Kidney tubule cell (primary cell): ENCODE measurements at places on chromosomes 6 and 20.

- no peak for DNase-seq
Observed at GRCh38 chr6:142746524-142746923, 198.5 kb downstream of the HIVEP2 start.

- DNase-seq: peak; percentile 83
Observed at GRCh38 chr6:165662749-165663376, at the start of gene PDE10A. TSS of gene PDE10A (minus strand) at chr6:165663241. CDS start at chr6:165662811, 430 bp downstream.

DNA sequence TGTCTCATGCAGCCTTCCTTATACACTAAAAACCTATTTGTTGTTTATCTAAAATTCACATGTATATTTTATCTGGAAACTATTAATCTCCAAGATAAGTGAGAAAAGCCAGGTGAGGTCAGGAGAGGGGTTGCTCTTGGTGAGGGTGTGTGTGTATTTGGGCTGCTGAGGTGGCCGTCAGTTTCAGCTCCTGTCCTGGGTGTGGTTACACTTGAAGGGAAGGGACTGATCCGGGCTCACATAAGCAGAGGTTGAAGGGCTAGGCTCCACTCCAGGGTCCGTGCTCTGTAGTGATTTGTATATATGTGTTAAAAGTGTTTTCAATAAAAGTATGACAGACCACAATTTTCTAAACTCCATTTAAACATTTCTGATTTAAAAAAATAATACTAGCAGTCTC, 13.5 kb upstream of the SNAI1 start:
- DNase-seq: no peak

GRCh38 chr6:14711056-14711703, 534.7 kb upstream of the JARID2 start:
- DNase-seq: peak; percentile 88

- no peak for DNase-seq
Observed at GRCh38 chr6:55853008-55854001, 22.1 kb downstream of the BMP5 start.

- no peak for DNase-seq
Observed at GRCh38 chr6:53433261-53433950, 84.7 kb upstream of the ELOVL5 start.

- no peak for DNase-seq
Observed at GRCh38 chr20:4894981-4895381, 106.3 kb downstream of the SLC23A2 start.

DNA sequence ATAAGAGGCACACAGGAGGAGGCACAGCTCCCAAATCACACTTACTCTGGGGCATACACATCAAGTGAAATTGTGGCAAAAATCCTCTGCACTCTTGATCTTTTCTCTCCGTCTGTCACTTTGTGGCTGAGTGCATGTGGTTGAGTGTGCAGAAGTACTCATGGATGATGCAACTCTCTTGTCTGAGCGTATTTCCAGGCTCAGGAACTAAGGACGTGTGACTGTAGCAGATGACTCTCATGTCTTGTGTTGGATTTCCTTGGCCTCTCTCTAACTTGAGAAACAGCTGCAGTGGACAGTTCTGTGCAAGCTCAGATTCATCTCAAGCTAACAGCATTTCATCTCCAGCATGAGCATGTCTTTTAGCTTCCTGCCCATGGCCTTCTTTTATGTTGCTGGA, 245.4 kb upstream of the FLRT3 start:
- peak; percentile 47 for DNase-seq

- no peak for DNase-seq
Observed at GRCh38 chr6:25052181-25052580, 116.4 kb upstream of the RIPOR2 start.

DNA sequence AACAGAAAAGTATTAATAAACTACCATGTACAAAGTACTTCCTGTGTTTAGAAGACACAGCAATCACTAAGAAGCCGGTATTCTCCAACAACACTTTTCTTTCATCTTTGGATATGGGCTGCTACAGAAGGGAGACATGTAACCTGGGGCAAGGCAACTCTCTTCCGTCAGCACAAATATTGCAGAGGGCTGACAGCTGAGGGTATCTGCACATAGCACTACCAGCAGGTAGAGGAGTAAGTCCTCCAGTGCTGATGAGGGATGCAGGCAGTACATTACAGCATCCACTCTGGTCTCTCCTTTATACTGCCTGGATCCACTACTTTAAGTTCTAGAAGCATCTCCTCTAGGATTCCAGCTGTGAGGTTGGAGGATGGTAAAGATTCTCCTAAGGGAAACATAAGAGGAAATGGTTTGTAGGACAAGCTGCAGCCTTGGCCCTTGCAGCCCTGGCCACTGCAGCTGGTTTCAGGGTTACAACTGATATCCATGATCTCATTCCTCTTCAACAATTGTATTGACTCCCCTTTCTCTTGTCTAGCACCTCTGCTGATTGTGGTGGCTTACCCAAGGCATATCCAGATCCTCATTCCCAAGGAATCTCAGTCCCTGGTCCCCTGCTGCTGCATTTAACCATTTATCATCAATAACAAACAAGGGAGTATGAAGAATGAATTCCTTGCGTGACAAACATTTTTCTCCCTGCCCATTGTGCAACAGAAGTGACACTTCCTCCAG, 110.7 kb upstream of the ADGRF1 start:
- DNase-seq: peak; percentile 42

DNA sequence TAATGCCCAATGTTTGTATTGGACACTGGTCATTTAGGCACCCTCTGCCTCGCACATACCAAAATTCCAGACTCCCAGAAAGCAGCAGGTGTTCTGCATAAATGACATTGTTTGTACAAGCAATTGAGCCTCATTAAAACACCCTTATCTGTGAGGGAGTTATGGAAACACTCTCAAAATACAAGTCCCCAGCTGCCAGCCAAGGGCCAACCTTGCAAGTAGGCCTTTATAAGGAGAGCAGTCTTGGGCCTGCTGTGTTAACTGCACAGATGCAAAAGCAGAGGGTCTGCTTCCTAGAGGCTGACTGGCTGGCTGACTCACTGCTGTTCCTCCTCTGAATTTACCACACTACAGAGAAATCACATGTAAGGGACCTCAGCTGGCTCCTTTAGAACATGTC, 150.4 kb upstream of the HMGN3 start:
- peak; percentile 28 for DNase-seq

DNA sequence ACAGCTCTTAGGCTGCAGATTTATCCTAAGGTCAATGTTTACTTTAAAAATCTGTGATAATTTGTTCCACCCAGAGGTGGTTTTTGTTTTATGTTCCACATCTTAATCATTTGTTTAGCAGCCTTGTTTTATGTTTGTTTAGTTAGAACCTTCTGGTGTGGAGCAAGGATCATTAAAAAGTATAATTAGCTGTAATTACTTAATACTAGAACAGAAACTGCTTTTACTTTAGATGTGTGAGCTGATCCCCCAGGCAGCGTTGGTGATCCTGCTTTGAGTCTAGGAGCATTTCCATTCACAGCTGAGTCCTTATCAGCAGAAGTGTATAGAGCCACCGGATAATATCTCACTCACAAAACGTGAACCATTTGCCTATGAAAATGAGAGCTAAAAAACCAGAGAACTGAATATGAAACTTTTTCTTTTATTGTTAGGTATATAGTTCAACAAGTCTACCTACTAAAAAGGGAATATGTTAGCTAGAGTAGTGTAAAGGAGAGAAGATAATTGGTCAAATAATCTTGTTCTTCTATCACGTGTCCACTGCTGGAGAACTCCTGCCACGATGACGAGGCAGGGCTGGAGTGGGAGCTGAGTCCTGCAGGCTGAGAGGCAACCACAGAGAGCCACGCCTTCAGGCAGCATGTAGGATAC, 78.5 kb downstream of the TRMT11 start:
- no peak for DNase-seq

DNA sequence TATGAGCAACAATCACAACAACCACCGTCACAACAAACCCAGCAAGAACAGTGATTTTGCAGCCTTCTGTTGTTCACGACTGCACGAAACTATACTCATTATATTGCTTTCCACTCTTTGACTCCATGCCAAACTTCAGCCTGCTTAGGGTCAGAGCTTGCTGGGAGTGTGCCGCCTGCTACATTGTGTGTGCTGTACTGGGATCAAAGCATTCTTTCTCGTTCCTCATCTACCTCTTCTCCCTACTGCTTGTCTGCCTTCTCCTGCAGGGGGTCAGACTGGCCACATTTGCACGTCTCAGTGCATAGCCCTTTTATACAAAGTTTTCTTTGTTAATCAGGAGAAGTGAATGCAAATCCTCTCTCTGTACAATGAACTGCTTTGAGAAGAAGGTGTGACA, 401.6 kb upstream of the CITED2 start:
- peak; percentile 15 for DNase-seq

- DNase-seq: peak; percentile 70
Observed at GRCh38 chr20:36728986-36729385, 16.9 kb downstream of the NDRG3 start.

DNA sequence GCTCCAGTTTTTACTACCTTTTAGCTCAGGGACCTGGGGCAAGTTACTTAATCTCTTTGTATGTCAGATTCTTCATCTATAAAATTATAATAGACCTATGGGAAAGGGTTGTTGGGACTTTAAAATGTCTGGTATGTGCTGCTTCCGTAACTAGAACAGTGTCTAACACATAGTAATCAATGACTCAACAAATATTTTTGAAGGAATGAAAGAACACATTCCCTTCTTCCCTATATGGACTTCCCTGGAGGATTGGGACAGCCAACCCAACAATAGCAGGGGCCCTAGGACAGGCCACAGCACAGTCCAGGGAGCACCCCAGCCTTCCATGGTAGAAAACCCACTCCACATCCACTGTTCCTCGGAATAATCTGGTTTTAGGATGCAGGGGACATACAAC, 50.7 kb upstream of the TPD52L1 start:
- DNase-seq: peak; percentile 90

DNA sequence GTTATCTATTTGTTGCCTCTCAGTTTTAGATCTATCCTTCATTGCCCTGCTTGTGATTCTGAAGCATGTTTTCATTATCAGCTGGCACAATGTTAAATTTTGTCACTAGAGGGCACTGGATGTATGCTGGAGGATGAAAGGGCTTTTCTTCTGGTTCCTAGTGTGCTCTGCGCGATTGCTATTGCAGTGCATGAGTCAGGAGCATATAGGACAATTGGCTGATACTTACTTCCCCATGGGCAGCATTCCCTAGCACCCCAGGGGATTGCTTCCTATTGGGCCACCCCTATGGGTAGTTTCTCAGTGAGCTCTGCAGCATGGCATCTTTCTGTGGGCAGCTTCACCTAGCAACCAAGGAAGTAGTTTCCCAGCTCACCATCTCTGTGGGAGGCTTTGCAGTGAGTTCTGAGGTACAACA, 280.3 kb upstream of the SYNCRIP start:
- peak; percentile 76 for DNase-seq

DNA sequence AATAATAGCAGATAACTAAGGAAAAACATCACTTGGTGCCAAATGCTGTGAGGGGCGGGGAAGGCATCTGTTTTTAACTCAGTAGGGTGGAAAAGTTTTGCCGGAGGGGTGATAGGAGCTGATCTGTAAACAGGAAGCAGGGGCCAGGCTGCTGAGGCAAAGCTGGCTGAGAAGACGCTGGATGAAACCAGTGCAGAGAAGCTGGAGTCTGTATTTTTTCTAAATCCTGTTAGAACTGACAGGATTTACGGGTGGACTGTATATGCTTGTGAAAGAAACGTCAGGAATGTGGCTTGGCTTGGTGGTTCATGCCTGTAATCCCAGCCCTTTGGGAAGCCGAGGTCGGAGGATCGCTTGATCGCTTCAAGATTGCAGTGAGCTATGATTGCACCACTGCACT, 5.6 kb downstream of the PCMTD2 start:
- peak; percentile 11 for DNase-seq

DNA sequence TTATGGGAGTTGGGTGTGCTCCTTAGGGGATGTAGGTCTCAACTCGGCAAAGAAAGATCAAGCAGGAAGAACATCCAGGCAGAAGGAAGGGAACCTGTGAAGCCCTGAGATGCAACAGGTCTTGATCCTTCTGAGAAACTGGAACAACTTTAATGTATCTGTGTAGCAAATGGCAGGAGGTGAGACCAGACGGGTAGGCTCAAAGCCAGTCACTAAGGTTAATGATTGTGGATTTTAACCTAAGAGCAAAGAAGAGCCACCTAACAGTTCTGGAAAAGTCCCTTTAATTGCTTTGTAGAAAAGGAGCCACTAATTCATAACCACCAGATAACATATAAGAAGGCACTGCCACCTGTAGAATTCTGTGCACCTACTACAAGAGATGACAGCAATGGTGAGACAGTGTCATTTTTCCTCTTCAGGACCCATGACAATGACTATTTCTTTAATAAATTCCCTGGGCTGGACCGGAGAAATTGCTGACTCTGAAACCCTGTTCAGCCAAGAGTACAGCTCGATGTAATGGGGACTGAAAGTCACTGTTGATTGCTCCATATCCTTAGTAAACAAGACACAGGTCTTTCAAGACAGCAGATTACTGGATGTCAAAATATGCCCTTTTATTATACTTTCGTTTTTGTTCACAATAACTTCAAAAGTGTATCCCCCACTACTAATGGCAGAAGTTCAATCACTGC, 326.2 kb downstream of the CBLN4 start:
- no peak for DNase-seq

DNA sequence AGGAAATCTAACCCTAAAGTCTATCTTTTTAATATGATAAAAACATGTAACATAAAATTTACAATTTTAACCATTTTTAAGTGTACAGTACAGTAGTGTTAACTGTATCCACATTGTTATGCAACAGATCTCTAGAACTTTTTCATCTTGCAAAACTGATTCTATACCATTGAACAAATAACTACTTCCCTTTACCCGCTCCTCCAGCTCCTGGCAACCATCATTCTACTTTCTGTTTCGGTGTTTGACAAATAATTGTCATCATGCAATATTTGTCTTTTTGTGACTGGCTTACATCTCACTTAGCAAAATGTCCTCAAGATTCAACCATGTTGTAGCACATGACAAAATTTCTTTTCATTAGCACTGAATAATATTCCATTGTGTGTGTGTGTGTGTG, 203.2 kb downstream of the SIM1 start:
- DNase-seq: no peak

DNA sequence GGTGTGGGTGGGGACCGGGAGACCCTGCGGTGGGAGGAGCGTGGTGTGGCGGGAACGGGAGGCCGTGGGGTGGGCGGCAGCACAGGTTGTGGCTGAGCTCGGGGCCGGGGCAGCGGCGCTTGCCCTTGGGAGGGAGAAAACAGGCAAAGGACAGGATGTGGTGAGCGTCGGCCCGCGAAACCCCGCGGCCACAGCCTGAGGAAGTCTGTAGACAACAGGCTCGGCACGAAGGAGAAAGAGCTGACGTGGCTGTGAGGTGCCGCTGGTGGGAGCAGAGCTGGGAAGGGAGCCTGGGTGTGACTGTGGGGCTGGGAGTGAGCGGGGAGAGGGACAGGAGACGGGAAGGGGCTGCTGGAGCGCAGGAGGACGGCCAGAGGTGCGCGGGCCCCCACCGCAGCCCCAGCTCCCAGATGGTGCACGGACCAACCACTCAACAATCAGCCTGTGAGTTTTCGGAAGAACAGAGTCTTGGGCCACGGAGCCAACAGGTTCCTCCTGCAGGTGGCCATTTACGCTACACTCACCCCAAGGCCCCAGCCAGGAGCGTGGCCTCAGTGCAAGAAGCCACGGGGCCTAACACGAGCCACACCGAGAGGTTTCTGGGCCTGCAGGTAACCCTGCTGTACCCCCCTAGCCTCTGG, 202.8 kb downstream of the DLL1 start:
- DNase-seq: no peak

- no peak for DNase-seq
Observed at GRCh38 chr20:45305262-45305661, 1.4 kb upstream of the RBPJL start.

GRCh38 chr6:24522228-24523176, 27.7 kb downstream of the ALDH5A1 start:
- DNase-seq: peak; percentile 95
